Islet precursor cell (in vitro differentiated cells): ENCODE measurements at places on chromosomes 3 and 15.

GRCh38 chr3:16975083-16975482 lies 90.3 kb downstream of the PLCL2 start:
- no peak for DNase-seq

DNA sequence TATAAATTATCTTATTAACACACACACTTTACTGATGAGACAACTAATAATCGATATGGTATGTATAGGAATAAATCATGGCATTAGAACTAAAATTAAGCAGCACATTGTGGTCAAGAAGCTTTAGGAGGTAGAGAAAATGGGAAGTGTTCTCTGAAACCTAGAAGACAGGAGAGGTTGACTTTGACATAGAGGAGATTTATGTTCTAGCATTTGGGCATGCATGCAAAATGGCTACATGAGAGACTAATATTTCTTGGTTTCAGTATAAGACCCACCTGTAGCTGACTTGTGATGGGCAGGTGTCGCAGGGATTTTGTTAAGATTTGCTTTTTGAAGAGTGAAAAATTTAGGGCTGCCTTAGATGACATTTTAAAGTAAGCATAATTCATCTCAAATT lies 209.7 kb upstream of the POU1F1 start:
- no peak for DNase-seq

- no peak for DNase-seq
These were observed 39.0 kb upstream of the CPNE4 start for GRCh38 chr3:132073771-132074170.

DNA sequence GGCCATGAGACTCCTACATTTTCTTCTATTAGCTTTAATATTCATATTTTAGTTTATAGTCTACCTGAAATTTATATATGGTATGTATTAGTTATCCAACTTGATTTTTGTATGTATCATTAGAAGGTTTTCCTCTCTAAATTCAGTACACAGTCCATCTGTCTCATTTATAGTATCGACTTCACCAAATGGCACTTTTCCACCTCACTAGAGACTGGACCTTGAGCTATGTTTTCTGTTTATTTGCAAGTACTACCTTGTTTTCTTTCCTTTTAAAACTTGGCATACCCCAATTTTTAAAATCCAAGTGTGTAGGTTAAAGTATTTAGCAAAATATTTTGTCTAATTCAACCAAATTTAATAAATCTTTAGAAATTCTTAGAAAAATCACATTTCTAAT lies 1137.5 kb downstream of the NSUN3 start:
- DNase-seq: no peak

- no peak for DNase-seq
These were observed 538.2 kb downstream of the FOXP1 start for GRCh38 chr3:71045212-71045916.

DNA sequence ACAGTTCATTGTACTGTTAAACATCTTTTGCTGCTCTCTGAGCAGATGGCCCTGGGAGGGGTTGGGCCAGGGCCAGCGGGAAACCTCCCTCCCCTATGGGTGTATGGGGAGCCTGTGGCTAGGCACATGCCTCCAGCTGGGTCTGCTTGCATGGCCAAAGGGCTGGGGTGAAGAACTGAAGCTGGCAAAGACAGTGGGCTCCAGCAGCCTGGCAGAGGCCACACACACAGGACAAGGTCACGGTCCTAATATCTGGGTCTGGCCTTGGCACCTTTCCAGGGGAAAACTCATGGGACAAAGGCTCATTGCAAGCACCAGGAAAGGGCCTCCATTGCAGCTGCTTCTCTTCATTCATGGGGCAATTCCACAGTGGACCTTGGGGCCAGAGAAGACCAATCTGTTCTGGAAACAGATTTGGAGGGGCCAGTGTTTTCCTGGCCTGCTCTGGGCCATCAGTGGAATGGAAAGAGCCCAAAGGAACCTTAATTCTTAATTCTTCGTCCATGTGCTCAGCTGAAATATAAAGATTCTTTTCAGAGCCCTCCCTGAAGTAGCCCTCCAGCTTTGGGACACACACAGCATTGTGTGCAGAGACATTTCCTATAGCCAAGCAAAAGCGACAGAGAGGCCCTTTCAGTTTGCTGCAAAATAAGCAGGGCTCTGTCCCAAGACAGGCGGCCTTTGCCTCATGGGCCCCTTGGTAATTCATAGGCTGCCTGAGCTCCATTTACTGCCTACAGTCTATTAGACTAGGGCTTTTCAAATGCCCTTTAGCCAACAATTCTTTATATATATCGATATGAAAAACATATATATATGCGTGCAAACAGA lies 11.3 kb upstream of the LIMD1 start:
- peak; percentile 32 for DNase-seq

DNA sequence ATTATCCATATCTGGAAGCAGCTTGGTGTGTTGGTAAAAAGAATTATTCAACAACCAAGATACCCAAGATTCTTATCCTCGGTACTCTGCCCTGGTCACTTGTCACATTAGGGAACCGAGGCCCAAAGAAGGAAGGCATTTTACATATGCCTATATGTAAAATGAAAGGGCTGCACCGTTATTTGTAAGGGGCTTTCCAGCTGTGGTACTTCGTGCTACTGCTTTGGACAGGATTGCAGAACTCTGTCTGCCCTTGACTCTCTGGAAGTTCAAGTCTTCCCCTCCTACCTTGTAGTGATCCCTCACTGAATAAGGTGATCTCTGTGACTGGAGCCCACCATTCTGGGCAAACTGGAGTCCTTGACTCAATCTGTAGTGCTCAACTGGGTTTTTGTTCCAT lies 198.9 kb upstream of the TOPAZ1 start:
- DNase-seq: no peak

GRCh38 chr15:58677426-58677825 lies 72.1 kb downstream of the ADAM10 start:
- no peak for DNase-seq

DNA sequence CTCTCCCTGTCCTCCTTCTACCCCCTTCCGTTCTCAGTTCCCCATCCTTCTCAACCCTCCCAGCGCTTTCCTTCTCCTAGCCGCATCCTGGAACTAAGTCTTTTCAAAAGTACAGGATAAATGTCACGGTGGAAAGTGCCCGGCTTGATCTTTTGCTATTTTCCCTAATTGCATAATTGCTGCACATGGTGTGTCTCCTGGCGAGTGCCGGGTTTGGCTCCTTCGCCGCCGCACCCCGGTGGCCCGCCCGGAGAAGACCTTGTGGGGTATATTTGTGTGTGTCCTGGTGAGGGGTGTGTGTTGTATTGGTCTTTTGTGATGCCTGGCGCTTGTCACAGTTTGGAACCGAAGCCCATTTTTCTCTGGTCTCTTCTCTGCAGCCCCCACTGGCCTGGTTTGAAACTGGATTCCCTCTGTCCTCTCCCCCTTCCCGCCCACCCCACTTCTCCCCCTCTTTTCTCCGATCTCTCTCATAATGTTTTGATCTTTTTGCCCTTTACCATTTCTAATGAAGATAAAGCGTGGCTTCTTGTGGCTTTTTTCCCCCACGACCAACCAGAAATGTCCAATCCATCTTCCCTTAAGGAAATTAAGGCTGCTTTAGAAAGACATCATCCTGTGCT lies 692 bp downstream of the UBE2E2 start:
- no peak for DNase-seq
